ENCODE measurements at places on chromosomes 13 and 19. TPM values are rescaled to one million over a fixed set of nuclear protein-coding genes. Genes with fewer than 3 reads are reported as not detected.

- DNase-seq = no peak
Observed at GRCh38 chr13:73038064-73038463, 20.7 kb upstream of the KLF5 start.

Gene SMAD9
- total RNA-seq = 4.8 TPM

DNA sequence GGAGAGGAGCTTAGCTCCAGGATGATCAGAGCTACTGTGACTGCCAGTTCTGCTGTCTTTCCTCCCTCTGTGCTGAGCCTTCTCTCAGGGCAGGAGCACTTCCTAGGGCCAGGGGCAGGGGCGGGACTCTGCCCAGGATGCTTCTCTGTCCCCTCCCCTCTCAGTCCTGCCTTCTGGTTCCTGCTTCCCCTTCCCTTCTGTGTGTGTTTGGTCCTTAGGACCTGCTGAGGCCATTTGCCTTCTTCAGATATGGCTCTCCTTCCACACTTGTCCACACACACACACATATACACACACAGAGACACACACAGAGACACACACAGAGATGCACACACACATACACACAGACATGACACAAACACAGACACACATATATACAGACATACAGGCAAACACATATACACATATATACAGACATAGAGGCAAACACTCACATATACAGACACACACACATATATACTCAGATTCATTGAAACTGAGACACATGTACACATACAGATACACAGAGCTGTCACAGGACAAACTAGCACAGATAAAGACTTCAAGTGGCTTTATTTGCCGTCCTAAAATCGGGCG, 22.0 kb upstream of the CD177 start:
- DNase-seq = no peak

Gene POSTN
- 38.0 TPM for total RNA-seq

Gene TNNI3
- not detected for total RNA-seq

DNA sequence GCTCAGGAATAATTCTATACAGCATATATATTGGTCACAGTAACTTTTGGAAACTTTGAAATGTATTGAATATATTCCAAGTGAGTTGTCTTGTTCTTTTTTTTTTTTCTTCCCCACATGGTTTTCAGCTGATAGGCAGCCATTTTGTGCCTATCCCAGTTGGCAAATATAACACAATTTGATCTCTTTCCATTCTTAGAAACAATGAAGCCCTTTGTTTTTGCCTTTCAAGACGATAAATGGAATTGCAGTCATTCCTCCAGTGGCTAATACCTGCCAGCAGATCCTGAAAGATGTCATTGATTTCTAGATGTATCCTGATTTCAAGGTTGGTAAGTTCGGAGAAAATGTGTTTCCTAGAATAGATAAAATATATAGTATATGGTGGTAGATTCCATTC, 951.1 kb upstream of the SLC10A2 start:
- no peak for DNase-seq

Gene ATP4B
- total RNA-seq = not detected

- no peak for DNase-seq
Observed at GRCh38 chr19:56263319-56263718, 9.2 kb upstream of the EDDM13 start.

GRCh38 chr19:6260912-6261650, 18.7 kb downstream of the MLLT1 start:
- DNase-seq = no peak

DNA sequence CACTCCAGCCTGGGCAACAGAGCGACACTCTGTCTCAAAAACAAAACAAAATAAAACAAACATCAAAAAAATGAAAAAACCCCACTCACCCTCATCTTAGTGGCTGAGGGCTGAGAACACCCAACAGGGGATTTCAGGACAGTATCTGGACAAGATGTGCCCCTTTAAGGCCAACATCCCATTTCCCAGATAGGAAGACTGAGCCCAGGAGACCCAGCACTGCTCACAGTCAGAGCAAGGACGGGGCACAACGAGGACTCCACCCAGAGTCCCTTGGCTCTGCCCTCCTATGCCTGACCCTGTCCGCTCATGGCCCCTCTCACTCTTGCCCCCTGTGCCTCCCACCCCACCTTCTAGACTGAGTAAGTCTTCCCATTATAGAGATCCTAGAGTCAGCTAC, 52.9 kb upstream of the CYP4F8 start:
- no peak for DNase-seq

Gene EHD2
- total RNA-seq = 106 TPM

DNA sequence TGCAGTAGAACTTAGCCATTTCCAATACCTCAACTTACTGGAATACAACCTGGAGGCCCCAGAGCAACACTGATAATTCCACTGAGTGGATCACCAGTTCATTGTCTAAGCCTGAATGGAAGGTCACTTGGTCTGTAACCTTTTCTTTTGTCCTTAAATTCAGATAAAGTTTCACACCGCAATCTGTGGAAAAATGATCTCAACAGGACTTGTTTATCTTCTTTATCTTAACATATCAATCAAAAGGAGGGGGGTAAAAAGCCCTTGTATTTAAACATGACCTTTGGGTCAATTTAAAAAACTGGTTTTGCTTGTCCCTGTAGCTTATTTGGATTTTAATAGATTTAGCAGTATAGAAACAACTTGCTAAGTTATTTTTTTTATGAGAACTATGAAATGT, 21.6 kb downstream of the SAE1 start:
- no peak for DNase-seq

GRCh38 chr13:77033717-77034302, 6.9 kb upstream of the FBXL3 start:
- DNase-seq = no peak

DNA sequence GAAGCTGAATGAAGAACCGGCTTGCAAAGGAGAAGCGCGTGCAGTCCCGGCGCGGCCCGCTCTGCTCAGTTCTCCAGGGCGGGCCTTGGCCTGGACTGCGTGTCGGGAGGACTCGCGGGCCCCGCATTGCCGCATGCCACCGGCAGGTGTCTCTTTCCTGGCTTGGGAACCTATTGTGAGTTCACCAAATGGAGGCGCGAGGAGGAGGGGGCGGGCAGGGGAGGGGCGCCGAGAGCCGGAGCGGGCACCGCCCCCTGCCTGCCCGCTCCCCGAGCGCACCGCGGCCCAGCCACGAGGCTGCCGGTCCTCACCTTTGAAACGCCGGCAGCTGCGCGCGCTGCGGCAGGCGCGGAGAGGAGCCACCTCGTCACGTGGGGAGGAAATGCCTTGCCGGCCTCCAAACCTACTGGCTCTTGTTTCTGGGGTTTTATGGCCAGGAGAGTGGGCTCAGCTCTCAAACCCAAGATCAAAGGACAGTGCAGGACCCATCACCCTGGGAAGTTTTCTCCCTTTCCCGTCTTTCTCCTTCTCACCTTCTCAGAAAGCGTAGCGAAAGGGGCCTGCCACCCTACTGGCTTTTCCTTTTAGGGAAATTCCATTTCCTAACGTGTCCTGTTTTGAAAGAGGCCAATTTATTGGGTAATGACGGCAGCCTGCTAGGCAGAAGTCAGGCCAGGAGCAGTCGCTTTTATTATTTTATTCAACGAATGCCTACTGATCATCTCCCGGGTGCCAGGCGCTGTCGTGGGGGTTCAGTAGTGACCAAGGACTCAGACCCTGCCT, 13.8 kb upstream of the UBE2L5 start:
- DNase-seq = peak; percentile 87

Gene PRR12
- 2.1 TPM for total RNA-seq

Gene GRIN2D
- under 0.01 TPM for total RNA-seq

Gene MISP
- not detected for total RNA-seq

DNA sequence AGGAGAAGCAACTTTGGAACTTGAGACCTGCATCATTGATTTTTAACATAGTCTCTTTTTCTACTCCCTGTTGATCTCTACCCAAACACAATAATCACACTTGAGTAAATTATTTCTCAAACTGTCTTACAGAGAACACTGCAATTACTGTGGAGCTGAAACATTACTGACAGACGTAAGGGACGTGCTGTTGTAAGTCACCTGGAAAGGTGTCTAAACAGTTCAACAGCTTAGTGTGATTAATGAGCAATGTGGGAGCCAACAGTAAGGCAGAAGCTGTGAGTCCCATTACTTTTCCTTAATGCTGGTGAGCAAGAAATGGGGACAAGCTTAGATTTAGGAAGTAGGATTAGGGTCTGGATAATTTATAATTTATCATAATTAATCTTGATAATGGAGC, 265.7 kb downstream of the DLEU7 start:
- no peak for DNase-seq

Gene SHISA7
- total RNA-seq = not detected

Gene MYCBP2
- total RNA-seq = 62.1 TPM

Gene KCTD12
- 36.5 TPM for total RNA-seq

DNA sequence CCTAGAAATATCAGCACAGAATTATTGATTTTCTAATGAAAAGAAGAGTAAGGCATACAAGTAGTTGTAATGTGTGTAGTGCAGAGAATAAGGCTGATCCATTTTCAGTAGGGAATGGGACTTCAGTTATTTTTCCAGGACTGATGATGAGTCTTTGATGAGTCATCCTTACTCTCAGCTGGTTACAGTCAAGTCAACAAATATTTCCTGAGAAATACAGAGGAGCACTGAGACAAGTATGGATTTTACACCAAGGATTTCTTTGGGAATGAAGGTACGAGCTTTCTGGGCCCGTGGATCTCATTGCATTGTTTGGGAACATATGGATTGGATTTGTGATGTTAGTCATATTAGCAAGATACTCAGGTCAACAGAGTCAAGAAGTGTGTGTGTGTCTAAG, 502.7 kb downstream of the FGF9 start:
- DNase-seq = peak; percentile 71

DNA sequence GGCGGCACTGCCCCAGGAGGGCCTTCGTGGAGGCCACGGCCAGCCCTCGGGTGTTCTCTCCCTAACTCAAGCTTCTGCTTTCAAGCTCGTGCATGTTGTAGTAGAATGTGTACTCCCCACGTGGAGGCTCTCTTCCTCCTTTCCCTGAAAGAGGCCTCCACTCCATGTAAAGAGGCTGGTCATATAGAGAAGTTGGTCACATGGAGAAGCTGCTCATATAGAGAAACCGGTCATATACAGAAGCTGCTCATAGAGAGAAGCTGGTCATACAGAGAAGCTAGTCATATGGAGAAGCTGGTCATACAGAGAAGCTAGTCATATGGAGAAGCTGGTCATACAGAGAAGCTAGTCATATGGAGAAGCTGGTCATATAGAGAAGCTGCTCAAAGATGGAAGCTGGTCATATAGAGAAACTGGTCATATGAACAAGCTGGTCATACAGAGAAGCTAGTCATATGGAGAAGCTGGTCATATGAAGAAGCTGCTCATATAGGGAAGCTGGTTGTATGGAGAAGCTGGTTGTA, 152.5 kb downstream of the COL4A1 start:
- no peak for DNase-seq

Gene ZNF701
- 12.6 TPM for total RNA-seq

All from fibroblast of lung (primary cell).